Testis (tissue), 5 donors: ENCODE measurements at places on chromosomes 12 and 14. TPM values are rescaled to one million over a fixed set of nuclear protein-coding genes. Genes with fewer than 3 reads are reported as not detected.

GRCh38 chr12:52426034-52426433 lies 8.1 kb downstream of the KRT75 start:
- DNase-seq = no peak

DNA sequence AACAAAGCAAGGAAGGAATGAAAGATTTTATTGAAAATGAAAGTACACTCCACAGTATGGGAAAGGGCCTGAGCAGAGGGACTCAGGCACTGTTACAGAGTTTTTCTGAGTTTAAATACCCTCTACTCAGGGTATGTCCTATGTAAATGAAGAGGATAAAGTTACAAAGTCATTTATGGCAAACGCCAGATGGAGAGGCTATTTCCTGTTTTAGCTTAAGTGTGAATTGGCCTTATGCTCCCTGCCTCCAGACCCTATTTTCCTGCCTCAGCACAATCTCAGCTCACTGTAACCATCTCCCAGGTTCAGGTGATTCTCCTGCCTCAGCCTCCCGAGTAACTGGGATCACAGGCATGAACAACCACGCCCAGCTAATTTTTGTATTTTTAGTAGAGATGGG lies 6.8 kb upstream of the PHC1 start:
- no peak for DNase-seq

DNA sequence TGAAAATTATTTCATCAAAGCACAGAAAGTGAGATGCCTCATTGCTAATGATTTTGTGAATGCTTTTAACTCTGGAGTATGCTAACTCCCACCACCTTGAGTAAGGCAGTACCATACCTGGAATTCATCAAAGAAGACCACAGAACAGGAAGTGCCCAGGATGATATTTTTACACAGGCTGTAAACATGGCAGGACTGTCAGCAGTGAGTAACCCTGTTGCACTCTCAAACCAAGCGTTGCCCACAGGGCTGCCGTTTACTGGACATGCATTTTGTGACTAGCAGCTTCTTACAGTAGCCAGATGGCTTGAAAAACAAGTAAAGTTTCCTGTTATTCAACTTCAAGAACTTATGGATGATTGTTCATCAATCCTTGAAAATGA lies 42.4 kb downstream of the RALGAPA1 start:
- no peak for DNase-seq

GRCh38 chr14:74950795-74951442 lies 4.5 kb downstream of the PGF start:
- no peak for DNase-seq

DNA sequence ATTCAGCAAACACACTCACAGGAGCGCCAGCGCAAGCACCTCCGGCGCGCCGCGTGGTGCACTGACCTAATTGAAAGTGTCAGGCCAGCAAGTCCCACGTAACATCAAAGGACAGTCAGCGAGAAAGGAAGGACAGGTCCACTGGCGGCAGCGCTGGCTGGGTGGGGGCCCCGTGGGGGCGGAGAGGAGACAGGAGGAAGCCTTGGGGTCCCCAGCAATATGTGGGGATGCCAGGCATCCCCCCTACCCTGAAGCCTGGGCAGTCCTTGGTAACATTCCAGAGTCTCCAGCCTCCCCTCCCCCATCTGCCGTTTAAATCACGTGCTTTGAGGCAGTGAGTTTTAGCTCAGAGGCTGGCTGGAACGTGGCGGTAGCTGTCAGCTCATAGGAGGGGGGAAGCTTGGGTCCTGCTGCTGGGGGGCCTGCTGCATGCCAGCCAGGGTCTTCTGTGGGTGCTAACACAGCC lies 159.2 kb downstream of the CALM1 start:
- DNase-seq = peak; percentile 43

DNA sequence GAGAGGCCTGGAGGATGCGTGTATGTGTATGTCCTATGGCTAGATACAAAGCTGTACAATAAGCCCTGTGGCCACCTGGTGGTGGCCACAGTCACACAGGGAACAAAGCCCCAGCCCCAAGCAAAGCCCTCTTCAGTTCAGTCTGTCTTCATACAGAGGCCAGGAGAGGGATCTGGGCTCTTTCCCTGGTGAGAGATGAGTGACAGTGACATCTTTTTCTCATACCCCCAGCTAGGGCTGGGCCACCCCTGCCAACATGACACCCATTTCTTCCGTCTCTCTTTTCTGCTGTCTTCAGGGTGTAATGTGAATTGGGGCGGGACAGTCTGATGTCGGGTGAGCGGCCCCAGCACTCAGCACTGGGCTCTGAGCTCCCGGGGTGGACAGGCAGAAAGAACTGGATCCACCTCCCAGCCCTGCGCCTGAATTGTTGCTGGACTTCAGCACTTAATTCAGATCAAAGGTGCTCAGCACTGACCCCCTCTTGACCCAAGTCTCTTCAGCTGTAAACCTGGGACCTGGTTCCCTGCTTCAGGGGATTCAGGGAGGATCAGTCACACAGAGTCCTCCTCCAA lies 59.8 kb downstream of the SERPINA3 start:
- DNase-seq = peak; percentile 10

DNA sequence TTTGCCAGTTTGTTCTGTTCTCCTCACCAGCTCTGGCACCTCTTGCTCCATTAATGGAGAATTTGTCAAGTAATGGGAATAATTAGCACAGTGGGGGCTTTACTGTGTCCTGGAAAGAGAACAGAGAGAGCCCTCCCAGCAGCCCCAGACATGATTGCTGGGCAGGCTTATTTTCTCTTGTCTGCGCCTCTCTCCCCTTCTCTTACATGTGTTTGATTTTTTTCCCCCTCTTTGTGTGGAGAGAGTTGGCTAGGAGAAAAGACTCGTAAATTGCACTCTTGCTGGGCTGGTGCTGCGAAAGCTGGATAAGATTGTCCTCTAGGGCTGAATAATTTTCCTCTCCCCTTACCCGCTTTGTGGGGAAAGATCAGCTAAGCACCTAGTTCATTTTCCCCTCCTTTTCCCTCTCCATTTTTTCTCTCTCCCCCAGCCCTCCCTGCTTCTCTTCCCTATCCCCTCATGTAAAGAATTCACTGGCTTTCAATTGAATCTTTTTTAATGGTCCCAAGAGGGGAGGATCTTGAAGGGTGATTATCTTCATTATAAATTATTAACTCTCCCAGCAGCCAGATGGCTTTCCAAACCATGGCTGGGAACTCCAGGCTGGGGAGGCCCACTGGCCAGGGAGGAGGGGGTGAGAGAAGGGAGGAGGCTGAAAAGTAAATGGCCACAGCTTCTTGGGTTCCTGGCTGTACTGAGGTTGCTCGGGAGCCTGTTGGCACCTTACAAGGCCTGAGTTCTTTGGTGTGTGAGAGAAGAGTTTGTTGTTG lies 62.2 kb downstream of the NRXN3 start:
- no peak for DNase-seq

GRCh38 chr12:88931598-88931997 lies 351.3 kb upstream of the KITLG start:
- no peak for DNase-seq

- peak; percentile 93 for DNase-seq
Measured at GRCh38 chr12:645563-646071, 17.6 kb downstream of the NINJ2 start.

- DNase-seq = no peak
Measured at GRCh38 chr12:84874125-84874824, 38.3 kb downstream of the SLC6A15 start.

GRCh38 chr12:614411-614970 lies 48.8 kb downstream of the NINJ2 start:
- peak; percentile 42 for DNase-seq

GRCh38 chr12:131159660-131160059 lies 206.0 kb downstream of the ADGRD1 start:
- no peak for DNase-seq

- DNase-seq = no peak
Measured at GRCh38 chr14:95300697-95301526, 18.8 kb downstream of the CLMN start.

GRCh38 chr14:93748208-93749075 lies 39.8 kb downstream of the PRIMA1 start:
- peak; percentile 22 for DNase-seq

DNA sequence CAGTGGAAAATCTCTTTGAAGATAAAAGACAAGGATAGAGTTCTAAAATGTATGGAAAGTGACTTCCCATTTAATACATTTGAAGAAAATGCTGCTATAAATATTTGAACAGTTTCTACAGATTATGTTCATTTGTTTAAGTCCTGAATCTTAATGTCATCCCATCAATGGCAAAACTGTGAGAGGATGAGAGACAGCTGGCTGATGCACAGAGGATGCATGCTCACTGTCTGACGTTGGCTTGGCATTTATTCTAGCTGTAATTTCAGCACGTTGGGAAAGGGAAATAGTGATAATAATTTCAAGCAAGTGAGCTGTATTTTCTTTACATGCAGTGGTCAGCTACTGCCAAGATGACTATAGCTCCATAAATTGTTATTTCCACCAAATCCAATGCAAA lies 40.5 kb downstream of the PPFIA2 start:
- DNase-seq = no peak

DNA sequence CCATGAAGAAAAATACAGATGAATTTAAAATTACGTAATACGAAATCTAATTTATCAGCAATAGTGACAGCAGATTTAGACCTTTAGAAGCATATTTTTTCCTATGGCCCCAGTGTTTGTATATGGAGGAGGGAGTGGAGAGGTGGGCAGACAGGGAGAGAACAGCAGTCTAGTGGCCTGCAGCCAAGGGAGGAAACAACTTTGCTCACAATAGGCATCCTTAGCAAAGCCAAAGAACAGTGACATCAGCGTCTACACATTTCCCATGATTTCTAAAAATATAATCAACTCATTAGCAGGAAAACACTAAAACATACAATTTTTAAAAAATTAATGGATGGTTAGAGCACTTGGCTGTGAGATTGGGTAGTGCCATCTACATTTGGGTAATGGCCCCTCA lies 622.6 kb upstream of the ATP2B1 start:
- DNase-seq = no peak

DNA sequence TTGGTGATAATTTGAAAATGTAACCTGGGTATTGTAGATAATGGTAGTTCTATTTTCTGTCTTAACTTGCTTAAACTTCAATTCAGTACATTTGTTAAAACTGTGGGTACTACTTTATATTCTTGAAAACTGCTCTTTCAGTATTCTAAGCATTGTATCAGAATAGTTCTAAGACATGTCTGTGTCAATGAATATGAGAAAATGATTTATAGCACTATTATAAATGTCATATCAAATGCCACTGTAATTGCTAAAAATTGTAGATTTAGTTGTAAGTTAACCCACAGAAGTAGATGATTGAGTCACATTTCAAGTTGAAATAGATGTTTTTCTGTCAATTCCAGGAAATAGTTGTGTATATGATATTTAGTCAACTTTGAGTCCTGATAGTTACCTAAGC lies 2.4 kb downstream of the NAA30 start:
- DNase-seq = no peak

DNA sequence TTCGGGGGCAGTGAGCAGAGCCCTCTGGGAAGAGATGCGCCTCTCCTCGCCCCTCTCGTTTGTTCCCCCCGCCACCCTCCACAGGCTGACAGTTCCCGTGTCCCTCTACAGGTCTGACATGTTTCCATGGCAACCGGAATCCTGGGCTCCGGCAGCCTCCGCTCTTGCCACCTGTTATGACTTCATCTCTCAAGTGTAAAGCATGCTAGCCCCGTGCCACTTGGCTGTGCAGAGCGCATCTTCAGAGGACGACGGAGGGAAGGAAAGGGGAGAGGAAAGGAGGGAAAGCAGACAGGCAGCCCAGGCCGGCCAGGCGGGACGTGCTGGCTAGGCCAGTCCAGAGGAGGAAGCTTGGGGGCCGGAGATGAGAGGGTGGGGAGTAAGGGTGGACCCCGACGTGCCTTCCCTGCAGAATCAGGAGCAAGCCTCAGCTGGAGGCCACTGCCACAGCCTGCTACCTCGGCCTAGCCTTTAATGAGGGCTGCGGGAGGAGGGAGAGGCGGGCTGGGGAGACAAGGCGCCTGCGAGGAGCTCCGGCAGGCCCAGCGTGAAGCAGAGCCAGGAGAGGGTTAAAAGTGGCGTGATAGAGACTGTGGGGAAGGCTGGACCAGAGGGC lies 214.3 kb downstream of the DPF3 start:
- no peak for DNase-seq

- peak; percentile 64 for DNase-seq
Measured at GRCh38 chr12:93819050-93819491, 141.9 kb downstream of the CRADD start.

GRCh38 chr12:18706798-18707197 lies 31.0 kb downstream of the PLCZ1 start:
- DNase-seq = peak; percentile 42

DNA sequence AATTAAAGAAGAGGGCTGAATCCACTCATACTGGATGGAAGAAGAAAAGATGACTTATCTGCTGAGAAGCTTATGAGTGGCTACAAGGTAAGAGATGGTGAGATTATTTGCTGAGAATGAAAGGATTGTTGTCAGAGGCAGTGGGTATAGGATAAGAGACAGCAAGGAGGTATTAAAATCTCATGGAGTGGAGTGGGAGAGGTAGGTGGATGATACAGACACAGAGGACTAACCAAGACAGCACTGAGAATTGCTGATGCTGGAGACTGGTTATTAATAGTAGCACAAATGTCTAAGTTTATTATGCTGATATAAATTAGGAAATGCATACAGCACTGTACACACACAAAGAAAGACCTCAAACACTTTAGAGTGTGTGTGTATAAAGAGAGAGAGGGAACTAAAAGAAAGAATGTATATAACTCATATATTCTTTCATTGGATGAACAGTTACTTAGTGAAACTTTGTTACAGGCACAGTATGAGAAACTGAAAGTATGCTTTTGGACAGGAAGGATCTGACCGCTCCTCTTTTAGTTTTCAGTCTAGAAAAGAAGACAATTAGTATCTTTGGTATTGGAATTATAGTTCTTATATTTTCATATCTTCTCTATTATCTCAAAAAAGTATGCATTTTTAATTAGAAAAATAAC lies 543.1 kb downstream of the LRFN5 start:
- no peak for DNase-seq

DNA sequence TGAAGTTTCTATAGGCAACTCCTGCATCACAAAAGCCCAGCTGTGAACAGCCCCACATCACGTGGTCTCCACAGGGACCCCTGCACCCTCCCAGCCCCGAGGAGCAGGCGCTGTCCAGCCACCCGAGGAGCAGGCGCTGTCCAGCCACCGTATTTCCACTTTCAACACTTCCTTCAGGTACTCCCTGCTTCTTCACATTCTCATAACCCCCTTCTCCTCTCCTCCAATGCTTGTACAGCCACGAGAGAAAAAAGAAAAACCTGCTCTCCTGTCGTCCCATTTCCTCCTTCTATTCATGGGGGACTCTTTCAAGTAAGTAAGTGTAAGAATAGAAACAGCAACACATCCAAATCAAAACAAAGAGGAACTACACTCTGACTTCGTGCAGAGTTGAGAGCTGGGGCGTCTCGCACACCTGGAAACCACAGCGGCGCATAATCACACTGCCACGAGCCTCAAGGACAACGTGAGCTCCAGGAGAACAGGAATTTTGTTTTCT lies 11.9 kb downstream of the CDC42BPB start:
- no peak for DNase-seq

A2ML1 gene
- total RNA-seq = 47.6 TPM

FOXN4 gene
- total RNA-seq = 9.0 TPM

TMEM119 gene
- 5.3 TPM for total RNA-seq

ADGRD1 gene
- total RNA-seq = 42.8 TPM

PRIMA1 gene
- total RNA-seq = 2.1 TPM

RIMBP2 gene
- total RNA-seq = 10.0 TPM

MYG1 gene
- total RNA-seq = 106 TPM

ADAM21 gene
- 4.6 TPM for total RNA-seq

CYP27B1 gene
- 30.2 TPM for total RNA-seq

FAM177A1 gene
- 49.6 TPM for total RNA-seq
